AML-193 (cell line): ENCODE measurements at places on chromosomes 2 and 18.

DNA sequence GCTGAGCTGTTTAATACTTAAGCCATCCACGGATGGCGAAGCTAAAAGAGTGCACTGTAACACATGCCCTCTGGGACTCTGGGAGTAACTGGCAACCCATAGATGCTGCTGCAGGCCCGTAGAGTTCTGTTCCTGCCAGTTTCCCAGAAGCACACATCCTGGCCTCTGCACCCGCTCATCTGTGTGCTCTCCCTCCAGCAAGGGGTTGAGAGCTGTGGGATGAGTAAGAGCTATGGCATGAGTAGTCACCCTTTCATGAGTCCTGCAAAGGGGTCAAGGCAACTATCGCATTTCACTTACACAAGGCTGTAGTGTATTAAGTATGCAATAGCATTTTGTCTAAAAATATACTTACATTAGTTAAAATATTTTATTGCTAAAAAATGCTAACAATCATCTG lies 1341.8 kb upstream of the NXPH2 start:
- DNase-seq, result no peak

- DNase-seq, result peak; percentile 36
Measured at GRCh38 chr2:209986415-209986814, 16.0 kb upstream of the RPE start.

DNA sequence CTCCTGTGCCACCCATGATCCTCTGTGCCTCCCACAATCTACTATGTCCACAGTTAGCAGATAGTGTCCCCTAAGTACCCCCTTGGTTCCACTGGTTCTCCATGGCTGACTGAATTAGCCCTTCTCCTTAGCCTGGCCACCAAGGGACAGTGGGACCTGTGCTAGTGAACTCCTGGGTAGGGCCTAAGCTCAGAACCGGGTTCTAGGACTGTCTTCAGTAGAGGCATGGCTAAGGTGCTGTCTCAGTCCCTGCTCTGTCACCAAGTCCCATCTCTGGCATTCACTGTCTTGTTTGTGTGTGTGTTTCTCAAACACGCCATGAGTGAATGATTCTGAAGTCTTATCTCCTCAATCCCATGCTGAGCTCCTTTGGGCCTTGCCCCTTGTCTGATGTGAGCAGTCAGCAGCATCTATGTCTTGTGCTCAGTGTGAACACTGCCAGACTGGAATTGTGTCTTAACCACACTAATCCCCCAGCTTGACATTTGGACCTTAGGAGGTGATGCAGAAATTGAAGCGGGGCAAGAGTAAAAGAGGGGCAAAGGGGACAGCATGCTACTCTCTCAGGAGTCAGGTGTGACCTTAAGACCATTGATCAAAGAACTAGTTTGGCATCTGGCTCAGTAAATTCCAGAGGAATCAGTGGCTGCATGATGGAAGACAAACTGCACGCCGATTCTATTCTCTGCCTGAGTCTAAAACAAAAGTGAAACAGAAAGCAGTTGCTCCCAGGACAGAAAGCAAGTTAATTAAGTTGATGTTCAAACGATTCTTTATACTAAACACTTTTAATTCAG lies 190.5 kb downstream of the ALPK2 start:
- DNase-seq, result no peak

GRCh38 chr2:146982393-146982846 lies 862.4 kb upstream of the ACVR2A start:
- DNase-seq, result no peak
